Smooth muscle cell of trachea (primary cell): ENCODE measurements at places on chromosomes 7 and 10. TPM values are rescaled to one million over a fixed set of nuclear protein-coding genes. Genes with fewer than 3 reads are reported as not detected.

LIPN gene
- not detected in 2 replicates for total RNA-seq

PRXL2A gene
- 2.5 and 3.3 TPM in 2 replicates for total RNA-seq

ICA1 gene
- 0.33 and 0.44 TPM in 2 replicates for total RNA-seq

DPYSL4 gene
- total RNA-seq, result 1.3 and 4.2 TPM in 2 replicates

C10orf67 gene
- total RNA-seq, result under 0.01 and 0.44 TPM in 2 replicates

MAGI2 gene
- total RNA-seq, result 16.2 and 33.2 TPM in 2 replicates

NEUROG3 gene
- total RNA-seq, result not detected in 2 replicates

KCNH2 gene
- 0.33 TPM in 1 of 2 replicates, not detected in the other for total RNA-seq

ARMC3 gene
- total RNA-seq, result not detected in 2 replicates

EVX1 gene
- not detected in 2 replicates for total RNA-seq

PLPP4 gene
- total RNA-seq, result 0.99 and 1.2 TPM in 2 replicates

TBX20 gene
- not detected in 2 replicates for total RNA-seq

PTF1A gene
- total RNA-seq, result not detected in 2 replicates

NRBF2 gene
- 42.8 and 49.0 TPM in 2 replicates for total RNA-seq

EN2 gene
- total RNA-seq, result not detected in 2 replicates

SPOCK2 gene
- 0.83 and 1.6 TPM in 2 replicates for total RNA-seq

DGKB gene
- total RNA-seq, result under 0.01 and 0.15 TPM in 2 replicates

EPO gene
- not detected in 2 replicates for total RNA-seq

HACD1 gene
- 18.2 and 20.2 TPM in 2 replicates for total RNA-seq

FLNC gene
- total RNA-seq, result 265 and 462 TPM in 2 replicates

THSD7A gene
- total RNA-seq, result 0.17 and 1.6 TPM in 2 replicates

TMEM273 gene
- total RNA-seq, result not detected in 2 replicates

SFRP5 gene
- not detected in 2 replicates for total RNA-seq

STEAP4 gene
- total RNA-seq, result 1.2 and 1.7 TPM in 2 replicates

OR2A1 gene
- under 0.01 and 0.15 TPM in 2 replicates for total RNA-seq

CARD11 gene
- total RNA-seq, result not detected in 2 replicates

CD36 gene
- 2.5 and 10.1 TPM in 2 replicates for total RNA-seq

SLC29A4 gene
- total RNA-seq, result 1.7 and 7.1 TPM in 2 replicates

CUZD1 gene
- 0.58 and 0.66 TPM in 2 replicates for total RNA-seq

UBTD1 gene
- 17.2 and 36.2 TPM in 2 replicates for total RNA-seq

MMD2 gene
- total RNA-seq, result not detected in 2 replicates

FFAR4 gene
- not detected in 2 replicates for total RNA-seq

MRPL32 gene
- 34.4 and 54.4 TPM in 2 replicates for total RNA-seq

MBL2 gene
- not detected in 2 replicates for total RNA-seq

COG5 gene
- total RNA-seq, result 34.2 and 43.8 TPM in 2 replicates

NRCAM gene
- 0.50 and 1.5 TPM in 2 replicates for total RNA-seq

TMEM139 gene
- 0.50 TPM in 1 of 2 replicates, not detected in the other for total RNA-seq

AKR1C8 gene
- total RNA-seq, result not detected in 2 replicates

FANK1 gene
- 1.3 and 3.1 TPM in 2 replicates for total RNA-seq

PNLIPRP2 gene
- not detected in 2 replicates for total RNA-seq

VWA2 gene
- 0.58 and 0.83 TPM in 2 replicates for total RNA-seq

CALHM3 gene
- total RNA-seq, result 0.15 TPM in 1 of 2 replicates, not detected in the other

AVL9 gene
- 46.0 and 51.1 TPM in 2 replicates for total RNA-seq

HMX2 gene
- not detected in 2 replicates for total RNA-seq

OR13A1 gene
- not detected in 2 replicates for total RNA-seq

CPA5 gene
- 0.17 TPM in 1 of 2 replicates, not detected in the other for total RNA-seq

TAS2R4 gene
- total RNA-seq, result 0.58 and 1.7 TPM in 2 replicates

UPK3B gene
- total RNA-seq, result 0.44 TPM in 1 of 2 replicates, not detected in the other

PIK3CG gene
- total RNA-seq, result under 0.01 TPM in 1 of 2 replicates, not detected in the other

CTBP2 gene
- total RNA-seq, result 78.1 and 85.5 TPM in 2 replicates

CTAGE4 gene
- 1.3 and 2.0 TPM in 2 replicates for total RNA-seq

AOAH gene
- total RNA-seq, result not detected in 2 replicates

EZH2 gene
- total RNA-seq, result 4.3 and 16.6 TPM in 2 replicates
